HCEC 1CT (cell line): ENCODE measurements at places on chromosomes 4 and X.

DNA sequence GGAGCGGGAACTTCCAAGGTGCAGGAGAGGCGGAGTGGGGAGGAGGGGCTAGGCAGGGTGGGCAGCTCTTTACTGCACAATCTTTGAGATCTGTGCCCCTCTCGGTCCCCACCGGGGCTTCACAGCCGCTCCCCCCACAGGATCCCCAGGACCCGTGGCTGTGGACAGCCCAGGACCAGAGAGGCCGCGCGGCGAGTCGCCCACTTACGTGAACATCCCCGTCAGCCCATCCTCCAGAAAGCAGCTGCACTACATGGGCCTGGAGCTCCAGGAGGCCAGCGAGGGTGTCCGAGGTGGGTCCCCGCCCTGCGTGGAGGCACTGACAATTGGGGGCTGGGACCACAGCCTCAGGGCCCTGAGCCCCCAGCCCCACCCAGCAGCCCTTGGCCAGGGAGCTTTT is 32.1 kb downstream of the LRPAP1 start:
- DNase-seq, result no peak

- DNase-seq, result no peak
These were observed 37.9 kb upstream of the TENM3 start for GRCh38 chr4:182205306-182205705.

- DNase-seq, result no peak
These were observed 6.5 kb downstream of the SHOX start for GRCh38 chrX:636981-637659.

GRCh38 chr4:1788254-1788973 is 4.7 kb upstream of the FGFR3 start:
- no peak for DNase-seq

DNA sequence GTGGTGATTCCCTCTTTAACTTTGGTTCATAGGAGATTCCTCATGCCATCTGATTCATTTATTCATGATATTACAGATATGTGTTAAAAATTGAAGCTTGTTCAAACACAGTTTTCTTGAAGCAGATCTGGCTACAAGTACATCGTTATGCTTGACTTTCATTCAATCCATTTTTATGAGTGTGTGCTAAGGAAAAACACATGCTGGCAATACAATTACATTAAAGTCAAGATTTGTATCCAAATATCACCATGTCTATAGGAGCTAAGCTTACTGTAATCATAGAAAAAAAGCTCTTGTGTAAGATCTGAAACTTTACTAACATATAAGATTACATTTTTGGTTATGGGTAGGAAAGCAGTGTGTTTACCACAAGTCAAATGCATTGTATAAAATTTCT is 151.8 kb upstream of the FAT1 start:
- DNase-seq, result no peak

DNA sequence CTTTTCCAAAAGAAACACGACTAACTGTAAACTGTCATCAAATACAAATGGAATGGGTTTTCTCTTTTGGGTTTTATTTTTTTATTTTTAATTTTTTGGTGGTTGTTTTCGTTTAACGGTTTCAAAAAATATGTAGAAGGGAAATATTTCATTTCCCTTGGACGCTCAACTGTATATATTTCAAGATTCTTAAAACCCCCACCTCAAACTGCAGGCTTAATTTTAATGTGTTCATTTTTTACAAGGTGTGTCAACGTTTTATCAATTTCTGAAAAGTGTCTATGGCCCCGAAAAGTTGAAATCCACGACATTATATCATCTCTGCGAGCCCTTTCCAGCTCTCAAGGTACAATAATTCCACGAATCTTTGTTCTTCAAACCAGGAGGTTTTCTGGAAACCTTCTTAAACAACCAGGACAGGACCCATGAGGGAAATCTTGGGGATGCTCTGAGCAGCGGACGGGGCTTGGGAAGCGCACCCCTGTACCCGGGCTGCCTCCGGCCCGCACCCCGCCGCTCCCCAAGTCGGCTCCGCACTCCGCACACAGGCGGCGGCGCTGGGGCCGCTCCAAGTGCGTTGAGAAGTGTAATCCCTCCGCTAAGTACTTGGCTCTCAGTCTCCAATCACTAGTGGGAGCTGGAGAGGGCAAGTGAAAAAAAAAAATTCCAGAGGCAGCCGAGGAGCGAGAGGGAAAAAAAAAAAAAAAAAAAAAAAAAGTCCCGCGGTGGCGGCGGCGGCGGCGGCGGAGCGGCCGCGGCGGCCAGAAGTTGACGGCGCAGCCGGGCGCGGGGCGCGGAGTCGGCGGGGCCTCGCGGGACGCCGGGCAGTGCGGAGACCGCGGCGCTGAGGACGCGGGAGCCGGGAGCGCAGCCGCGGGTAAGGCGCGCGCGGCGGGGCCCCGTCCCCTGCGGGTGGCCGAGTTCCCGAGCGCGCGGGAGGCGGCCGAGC is at the start of gene BMPR1B:
TSS of gene BMPR1B (plus strand) at position 764 of the 949 bp plus-strand sequence. CDS start 346,470 bp downstream, outside the sequence.
- DNase-seq, result peak; percentile 61

GRCh38 chrX:107227780-107228485 is 21.5 kb downstream of the DNAAF6 start:
- no peak for DNase-seq

- no peak for DNase-seq
These were observed 223.7 kb downstream of the FGF13 start for GRCh38 chrX:138487866-138488265.

- DNase-seq, result no peak
These were observed 37.3 kb downstream of the TSC22D3 start for GRCh38 chrX:107738272-107738671.

DNA sequence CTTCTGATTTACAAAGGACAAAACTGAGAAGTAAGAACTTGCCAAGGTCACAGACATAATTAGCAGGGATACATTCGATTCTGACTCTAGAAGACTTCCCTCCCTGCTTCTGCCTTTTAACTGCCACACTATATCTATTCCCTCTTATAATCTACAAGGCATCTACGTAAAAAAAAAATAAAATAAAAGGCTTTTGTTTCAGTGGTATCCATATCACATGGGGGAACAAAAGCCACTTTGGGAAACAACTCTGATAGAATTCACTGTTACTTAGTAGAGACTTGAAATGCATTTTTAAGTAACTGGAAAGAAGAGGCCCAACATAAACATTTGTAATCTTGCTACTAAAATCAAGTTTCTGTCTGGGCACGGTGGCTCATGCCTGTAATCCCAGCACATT is 247.2 kb downstream of the SCFD2 start:
- no peak for DNase-seq

GRCh38 chrX:76026292-76026691 is 146.6 kb upstream of the PBDC1 start:
- no peak for DNase-seq

DNA sequence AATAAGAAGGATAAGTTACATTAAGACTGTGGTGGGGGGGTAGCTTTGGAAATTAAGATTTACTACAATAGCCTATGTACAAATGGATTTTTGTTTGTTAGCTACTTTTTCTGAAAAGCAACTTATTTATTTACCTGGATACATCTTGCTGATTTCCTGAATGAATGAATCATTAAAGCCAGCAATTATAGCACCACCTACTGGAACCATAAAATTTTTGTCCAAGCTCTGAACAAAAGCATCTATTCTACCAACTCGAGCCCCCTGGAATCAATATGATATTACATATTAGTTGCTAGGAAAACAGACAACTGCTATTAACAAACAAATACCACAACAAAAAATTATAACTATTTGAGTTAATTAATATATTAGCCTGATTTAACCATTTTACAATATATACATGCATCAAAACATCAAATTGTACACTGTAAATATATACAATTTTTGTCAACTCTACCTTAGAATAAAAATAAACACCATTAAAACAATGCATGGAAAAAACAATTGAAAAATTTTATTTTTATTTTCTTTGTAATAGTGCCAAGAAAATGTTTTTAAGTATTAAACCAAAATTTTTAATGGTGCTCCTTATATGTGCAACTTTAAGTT is 15.3 kb downstream of the SEPSECS start:
- DNase-seq, result peak; percentile 10

DNA sequence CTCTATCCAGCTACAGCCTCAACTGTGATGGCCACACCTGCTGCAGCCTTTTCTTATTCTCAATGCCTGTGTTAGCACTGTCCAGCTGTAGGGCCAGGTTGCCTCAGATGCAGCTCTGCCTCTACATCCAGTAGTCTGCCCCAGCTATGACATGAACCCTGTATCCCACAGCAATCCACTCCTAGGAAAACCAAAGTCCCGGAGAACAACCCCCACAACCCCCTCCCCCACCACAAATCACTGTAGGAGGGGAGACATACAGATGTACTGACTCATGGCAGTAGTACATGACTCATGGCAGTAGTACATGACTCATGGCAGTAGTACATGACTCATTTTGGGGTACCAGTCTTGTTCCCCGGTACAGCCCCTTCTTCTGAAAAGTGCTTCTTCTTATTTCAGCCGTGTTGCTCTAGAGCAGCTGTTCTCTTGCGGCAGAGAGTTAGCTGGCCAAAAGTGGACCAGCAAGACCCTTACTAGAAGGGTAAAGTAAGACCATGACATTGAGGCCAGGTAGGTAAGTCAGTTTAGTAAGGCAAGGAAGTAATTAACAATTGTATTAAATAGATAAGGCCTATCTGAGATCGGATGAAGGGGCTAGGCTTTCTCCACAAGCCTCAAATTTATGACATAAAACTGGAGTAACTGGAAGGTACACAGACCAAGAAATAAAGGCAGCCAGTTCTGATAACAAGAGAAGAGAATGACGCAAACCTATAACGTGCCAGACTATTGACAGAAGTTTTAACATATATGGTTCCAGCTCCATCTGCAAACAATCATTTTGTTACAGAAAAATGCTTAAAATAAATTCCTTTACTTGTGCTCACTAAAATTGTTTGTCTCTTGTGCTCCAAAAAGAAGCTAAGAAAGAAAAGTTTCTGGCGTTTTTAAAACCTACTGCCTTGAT is 221.4 kb downstream of the TACR3 start:
- peak; percentile 74 for DNase-seq

GRCh38 chr4:82747686-82748575 is 50.7 kb downstream of the SCD5 start:
- no peak for DNase-seq

DNA sequence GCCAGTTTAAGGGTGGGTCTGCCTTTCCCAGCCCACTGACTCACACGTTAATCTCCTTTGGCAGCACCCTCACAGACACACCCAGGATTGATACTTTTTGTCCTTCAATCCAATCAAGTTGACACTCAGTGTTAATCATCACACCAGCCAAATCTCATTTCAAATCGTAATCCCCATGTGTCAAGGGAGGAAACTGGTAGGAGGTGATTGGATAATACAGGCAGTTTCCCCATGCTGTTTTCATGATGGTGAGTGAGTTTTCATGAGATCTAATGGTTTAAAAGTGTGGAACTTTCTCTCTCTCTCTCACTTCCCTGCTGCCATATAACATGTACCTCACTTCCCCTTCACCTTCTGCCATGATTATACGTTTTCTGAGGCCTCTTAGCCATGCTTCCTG is 647.2 kb upstream of the FRG1 start:
- no peak for DNase-seq

DNA sequence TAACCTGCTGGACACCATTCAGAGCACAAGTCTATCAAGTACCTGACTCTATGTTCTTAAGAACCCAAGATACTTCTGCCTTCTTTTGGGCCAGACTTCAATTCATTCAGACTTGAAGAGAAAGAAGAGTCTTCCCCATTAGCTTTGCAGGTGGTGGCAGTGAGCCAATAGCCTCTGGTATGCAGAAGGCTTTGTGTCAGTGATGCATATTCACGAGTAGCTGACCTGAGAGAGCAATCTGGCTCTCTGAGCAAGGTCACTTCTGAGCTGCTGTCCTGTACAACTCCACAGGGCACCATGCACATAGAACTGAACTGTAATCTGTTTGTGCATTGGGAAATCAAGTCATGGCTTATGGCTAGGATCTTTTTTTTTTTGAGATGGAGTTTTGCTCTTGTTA is 39.9 kb upstream of the SPINK2 start:
- no peak for DNase-seq

DNA sequence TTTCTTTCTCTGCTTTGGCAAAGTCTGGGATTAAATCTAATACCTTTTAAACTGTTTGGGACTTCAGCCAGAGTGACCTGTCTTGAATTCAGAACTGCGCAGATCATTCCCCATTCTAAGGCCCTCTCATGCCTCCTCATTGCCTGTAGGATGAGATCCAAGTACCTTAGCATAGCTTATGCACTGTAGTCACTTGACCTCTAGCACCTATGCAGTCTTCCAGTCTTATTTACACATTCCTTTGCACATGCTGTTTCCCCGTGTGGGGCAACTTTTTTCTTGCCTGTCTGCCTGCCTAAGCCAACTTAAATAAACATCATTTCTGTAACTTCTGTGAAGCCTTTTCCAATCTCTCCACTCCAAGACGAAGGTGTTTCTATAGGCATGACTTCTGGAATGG is 68.4 kb downstream of the AR start:
- DNase-seq, result peak; percentile 75

GRCh38 chr4:184653650-184654049 is 4.1 kb downstream of the PRIMPOL start:
- DNase-seq, result peak; percentile 11

GRCh38 chrX:131841496-131842437 is 181.3 kb upstream of the STK26 start:
- peak; percentile 37 for DNase-seq

DNA sequence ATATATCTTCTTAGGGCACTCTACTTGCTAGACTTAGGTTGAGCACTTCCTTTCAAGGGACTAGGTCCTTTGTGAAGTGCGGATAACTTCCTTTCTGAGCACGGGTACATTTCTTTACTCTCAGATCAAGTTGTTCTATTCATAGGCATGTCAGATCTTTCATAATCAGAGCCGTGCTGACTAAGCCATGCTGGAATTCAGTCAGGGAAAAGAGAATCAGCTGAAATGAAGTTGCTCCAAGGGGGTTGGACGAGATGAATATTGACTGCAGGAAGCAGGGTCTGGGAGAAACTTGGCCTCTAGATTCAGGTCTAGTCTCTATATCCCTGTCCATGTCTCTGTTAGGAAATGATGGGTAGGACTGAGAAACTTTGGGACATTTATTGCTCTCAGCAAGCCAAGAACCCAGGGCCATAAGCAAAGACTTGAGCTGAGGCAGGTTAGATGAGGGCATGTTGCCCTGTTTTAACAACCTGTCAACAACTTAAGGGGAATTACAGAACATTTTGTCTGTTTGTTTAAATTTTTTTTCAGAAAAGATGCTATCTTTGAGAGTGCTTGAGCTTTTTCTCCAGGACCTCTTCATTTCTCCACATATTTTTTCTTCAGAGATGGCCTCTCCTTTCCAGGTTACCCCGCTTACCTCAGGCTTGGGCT is 28.3 kb downstream of the AREG start:
- DNase-seq, result peak; percentile 87

- DNase-seq, result no peak
These were observed 1009.1 kb upstream of the IGFBP7 start for GRCh38 chr4:58119298-58119697.
